Thymus (tissue), 14 donors: ENCODE measurements at places on chromosomes 5 and 9.

DNA sequence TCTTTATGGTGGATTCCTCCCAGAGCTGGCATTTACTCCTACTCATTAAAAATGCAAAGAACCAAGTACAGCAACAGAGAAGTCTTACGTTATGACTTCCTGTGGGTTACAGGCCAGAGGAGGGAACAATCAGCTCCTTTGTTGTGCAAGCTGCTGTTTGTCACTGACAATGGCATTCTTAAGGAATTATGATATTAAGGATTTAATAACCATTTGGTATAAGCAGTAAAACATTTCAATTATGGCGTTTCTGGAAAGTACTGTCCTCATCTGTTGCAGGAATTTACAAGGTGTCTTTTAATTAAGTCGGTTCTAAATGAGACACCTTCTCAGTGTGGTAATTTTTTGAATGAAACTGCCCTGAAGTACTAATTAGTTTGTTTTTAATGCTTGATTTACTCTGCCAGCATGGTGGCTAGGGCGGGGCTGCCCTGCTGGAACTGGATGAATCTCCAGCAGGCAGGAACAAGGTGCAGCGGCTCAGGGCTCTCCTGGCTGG is 49.1 kb upstream of the VDAC1 start:
- peak; percentile 74 for DNase-seq

- DNase-seq: no peak
Measured at GRCh38 chr5:61596265-61596664, 264.2 kb downstream of the ZSWIM6 start.

GRCh38 chr9:121645853-121646807 is 5.3 kb upstream of the DAB2IP start:
- DNase-seq: no peak

DNA sequence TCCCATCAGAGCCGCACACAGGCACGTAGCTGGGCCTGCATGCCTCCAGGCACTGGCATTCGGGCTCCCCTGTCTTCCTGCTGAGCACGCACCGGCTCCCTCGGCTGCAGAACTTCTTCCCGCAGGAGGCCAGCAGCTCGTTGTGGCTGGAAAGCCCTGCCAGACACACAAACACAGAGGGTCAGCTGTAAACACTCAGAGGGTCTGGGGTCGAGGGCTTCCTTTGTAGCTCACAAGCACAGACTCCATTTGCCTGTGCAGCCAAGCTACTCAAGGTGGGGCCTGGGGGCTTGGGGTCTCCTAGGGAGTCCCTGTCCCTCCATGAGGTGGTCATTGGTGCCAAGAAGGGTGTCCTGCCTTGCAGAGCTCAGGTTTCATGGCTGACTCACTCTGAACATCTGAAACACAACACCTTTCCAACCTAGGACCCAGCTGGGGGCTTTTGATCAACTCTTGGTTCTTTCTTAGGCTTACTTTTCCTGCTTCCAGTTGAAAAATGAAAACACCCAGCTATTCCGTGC is 211.4 kb downstream of the FSTL4 start:
- no peak for DNase-seq

DNA sequence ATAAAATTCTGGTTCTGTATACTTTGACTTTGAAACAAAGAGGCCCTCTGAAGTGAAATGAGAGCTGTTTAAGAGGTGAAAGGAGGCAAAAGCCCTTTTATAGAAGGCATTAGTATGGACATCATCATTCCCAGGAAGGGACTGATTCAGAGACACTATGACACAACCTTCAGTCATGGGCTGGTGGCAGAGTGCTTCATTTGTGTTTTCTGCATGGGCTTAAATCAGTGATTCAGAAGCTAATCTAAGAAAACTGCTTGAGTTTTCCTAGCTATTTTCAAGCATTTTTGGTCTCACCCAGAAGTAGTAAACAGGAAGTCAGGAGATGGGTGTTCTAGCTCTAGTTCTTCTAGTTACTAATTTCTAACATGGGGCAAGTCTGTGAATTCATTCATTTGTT is 288.9 kb downstream of the TRPM3 start:
- DNase-seq: no peak

DNA sequence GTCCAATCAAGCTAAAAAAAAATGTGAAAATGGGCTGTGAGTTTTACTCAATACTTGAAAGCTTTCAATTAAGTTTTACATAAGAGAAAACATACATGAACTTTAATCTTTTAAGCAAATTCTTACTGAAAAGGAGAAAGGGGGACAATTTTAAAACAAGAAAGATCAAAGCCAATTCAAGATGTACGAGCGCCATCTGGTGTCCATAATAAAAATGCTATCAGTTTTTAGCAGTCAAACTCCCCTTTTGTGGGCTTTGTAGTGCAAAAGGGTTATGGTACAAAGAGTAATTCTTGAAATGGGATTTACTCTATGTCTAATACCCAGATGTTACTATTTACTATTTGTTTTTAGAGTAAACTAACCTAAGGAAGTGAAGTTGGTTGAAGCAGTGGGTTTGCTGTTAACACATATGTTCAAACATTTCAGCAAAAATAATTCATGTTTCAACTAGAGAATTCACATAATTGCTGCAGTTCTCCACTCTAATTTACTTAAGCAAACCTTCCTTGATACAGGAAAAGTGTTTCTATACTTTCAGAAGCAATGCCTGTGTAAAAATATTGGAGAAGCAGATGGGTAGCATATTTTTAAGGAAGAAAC is 228.2 kb upstream of the TYRP1 start:
- DNase-seq: no peak

GRCh38 chr5:96869372-96869641 is 7.0 kb upstream of the ERAP2 start:
- DNase-seq: no peak

DNA sequence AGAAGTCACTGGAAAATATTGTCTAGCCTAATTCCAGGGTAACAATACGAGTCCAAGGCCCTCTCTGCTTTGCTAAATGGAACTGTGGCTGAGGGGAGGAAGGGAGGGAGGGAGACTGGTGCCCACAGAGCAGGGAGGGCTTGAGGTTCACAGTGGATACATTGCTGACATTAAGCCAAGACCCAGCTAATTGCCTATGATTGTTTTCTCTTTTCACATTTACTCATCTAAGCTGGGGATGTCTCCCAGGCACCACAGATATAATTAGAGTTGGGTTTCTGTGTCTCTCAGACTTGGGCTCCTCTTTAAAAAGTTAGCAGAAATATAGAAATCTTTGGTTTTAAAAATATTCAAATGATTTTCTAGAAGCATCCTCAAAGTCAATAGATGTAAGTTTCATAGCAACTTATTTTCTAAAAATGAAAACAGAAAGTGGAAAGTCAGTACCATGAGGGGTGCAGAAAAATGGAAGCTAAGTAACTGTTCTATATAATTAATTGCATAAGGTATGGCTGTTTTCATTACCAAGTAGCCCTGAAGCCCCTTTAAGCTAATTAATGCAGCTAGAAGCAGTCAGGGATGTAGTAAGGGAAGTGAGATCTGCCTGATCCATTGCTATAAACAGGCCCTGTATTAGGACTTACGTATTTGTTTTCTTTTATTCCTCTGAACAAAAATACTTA is 259.8 kb downstream of the NDUFS4 start:
- DNase-seq: no peak

GRCh38 chr5:947626-948471 is 55.2 kb downstream of the TRIP13 start:
- DNase-seq: no peak

DNA sequence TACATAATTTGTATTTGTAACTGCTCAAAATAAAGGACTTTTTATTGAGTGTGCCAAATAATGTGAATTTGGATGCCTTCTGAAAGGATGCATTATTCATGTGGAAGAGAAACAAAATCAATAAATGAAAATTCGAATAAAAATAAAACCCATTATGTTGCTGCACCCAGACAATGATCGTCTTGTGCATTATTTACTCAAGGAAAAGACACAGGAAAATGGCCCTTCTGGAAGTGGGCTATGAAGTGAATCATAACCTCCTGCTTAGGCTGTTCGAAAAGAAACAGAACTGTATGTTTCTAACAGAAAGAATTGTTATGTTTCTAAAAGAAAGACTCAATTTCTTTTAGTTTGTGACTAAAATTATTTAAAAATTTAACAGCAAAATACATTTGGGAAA is 168.9 kb upstream of the NFIB start:
- no peak for DNase-seq

DNA sequence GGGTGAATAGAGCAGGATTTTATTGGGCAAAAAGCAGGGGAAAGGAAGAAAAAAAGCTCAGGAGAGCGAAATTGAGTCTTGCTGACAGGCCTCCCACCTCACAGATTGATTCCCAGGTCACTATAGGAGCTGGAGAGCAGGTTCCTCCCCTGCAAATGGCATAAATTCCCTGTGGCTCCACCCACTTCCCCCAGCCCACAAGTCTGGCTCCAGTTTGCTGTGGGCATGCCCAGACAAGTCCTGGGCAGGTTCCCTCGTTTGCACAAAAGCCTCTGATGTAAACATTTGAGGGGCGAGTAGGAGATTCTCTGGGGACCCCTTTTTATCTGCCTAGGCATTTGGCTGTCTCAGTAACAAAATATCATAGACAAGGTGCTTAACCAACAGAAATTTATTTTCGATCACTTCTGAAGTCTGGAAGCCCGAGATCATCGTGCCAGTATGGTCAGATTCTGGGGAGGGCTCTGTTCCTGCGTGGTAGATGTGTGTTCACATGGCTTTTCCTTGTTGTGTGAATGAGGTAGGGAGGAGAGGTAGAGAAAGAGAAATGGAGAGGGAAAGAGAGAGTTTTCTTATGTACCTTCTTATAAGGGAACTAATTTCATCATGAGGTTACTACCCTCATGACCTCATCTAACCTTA is 614.5 kb downstream of the MAT2B start:
- DNase-seq: no peak

DNA sequence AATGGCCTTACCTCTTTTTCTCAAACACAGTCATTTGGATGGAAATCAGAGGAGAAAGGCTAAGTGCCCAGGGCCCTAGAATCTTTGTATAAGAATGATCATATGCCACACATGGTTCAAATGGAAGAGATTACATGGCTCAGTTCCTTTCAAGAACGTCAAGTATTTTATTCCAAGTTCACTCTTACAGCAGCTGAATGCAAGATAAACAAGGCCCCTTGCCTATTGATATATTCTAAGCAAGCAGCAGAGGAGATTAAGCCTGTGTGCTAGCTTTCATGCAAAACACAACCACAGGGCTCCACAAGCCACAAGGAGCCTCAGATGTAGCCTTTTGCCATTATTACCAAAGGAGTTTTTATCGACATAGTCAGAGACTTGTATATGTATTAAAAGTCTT is 55.3 kb upstream of the SLCO6A1 start:
- no peak for DNase-seq

GRCh38 chr5:7846327-7846726 is 4.6 kb downstream of the CFAP90 start:
- DNase-seq: no peak

DNA sequence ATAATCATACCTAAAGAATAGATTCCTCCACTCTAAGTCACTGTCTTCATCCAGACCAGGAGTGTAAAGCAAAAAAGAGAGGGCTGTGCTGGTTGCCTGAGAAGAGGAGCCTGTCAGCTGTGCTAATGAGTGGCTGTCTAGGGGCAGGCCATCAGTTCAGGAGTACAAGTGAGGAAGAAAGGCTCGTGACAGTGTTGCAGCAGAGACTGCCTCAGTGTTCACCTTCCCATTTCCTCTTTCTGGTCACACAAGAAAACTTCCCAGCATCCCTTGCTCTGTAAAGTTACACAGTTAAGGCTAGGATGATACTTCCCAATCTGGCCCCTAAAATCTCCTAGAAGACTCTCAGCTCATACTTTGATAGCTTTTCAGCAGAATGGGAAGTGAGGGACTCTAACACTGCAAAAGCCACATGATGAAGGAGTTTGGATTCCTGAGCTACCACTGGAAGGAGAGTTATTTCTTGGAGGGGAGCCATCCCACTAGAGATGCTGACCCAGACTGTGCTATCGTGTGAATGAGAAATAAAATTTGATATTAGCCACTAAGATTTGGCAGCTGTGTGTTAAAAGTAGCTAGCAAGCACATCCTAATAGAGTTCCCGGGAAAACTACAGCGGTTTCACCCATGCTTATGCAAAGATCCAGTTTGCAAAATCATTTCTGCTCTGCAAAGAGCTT is 67.1 kb downstream of the ADAMTS12 start:
- DNase-seq: no peak
